ENCODE measurements at places on chromosomes 4 and X. TPM values are rescaled to one million over a fixed set of nuclear protein-coding genes. Genes with fewer than 3 reads are reported as not detected.

The CXCL1 gene
- total RNA-seq = 11.4 TPM

The EREG gene
- 0.14 TPM for total RNA-seq

DNA sequence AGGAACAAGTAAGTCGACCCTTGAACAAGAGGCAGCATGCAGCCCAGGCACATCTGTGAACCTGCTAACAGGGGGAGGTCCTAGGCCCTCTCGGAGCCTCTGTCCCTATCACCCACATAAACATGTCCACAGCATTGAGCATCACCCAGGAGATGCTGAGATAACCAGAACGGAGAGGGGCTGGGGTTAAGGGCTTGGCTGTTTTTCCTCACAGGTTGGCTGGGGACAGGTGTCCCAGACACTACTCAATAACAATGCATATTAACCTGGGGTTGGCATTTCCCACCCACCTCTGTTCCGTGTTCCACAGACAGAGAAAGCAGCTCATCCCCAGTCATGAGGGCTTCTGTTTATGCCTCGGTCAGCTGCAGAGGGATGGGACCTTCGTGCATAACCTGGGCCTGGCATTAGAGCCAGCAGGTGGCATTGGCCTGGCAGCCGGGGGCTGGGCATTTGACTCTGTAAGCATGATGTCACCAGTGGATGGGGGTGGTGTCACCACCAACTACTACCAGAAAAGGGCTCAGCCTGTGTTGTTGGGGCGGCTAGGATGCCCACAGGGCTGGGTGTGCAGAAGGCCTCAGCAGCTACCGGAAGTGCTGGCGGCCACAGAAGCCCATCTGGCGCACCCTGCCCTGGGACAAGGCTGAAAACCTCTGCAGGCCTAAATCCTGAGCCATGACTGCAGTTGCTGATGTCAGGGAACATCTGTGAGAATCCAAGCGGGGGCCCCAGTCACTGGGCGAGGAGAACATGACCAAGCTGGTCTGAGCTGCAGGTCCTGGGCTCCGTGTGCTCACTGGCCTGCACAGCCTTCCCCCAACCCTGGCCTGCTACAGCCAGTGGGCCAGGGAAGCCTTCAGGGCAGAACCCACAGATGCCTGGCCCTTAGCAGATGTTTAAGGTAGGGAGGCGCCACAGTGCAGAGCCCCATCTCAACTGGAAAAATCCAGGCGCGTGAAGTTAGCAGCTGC, 351.4 kb downstream of the NR3C2 start:
- DNase-seq = no peak

The UCP1 gene
- total RNA-seq = 0.46 TPM

DNA sequence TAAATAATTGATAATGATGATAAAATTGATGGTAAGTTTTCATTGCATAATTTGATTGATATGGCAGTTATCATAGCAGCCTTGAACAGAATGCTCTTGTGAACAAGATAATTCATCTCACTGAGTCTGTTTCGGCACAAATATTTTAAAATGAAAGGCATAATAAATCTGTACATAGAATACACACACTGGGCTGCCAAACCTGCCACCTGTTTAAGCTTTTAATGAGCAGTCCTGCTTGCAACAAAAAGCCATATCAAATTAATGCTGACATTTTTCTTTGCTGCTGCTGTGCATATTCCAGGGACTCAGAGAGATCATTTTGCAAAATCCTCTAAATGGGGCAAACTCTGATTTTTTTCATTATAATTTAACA, 201.1 kb downstream of the ARHGAP24 start:
- DNase-seq = no peak

DNA sequence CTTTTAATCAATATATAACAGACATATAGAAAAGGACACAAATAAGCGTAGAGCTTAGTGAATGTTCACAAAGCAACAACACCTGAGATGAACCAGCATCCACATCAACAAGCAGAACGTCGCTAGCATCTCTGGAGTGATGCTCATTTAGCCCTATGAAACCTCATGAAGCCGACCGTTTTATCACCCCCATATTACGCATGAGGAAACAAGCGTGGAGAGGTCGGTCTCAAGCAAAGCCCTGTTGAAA, 524 bp upstream of the RPS3A start:
- no peak for DNase-seq

The IRS4 gene
- 0.19 TPM for total RNA-seq

The CPE gene
- 385 TPM for total RNA-seq

The LNX1 gene
- total RNA-seq = 4.4 TPM

The TBC1D14 gene
- 25.8 TPM for total RNA-seq
